Neuronal stem cell (in vitro differentiated cells): ENCODE measurements at places on chromosomes 6 and 20.

DNA sequence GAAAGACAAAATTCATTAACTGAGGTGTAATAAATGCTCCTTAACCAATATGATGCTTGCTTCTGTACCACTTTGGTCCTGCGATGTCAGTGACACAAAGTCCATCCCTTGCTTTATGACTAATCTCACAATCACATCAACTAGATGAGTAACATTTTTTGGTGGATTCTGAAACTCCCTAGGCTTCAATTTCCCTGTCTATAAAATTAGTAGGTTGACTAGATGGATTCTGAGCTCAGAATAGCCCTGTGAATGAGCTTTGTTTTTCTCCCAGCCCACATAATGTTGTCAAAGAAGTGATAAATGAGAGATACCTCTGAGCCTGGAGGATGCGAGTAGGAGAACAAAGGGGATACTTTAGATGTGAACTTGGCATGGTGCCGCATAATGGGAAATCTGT lies 9.1 kb downstream of the TXLNB start:
- DNase-seq, result no peak

DNA sequence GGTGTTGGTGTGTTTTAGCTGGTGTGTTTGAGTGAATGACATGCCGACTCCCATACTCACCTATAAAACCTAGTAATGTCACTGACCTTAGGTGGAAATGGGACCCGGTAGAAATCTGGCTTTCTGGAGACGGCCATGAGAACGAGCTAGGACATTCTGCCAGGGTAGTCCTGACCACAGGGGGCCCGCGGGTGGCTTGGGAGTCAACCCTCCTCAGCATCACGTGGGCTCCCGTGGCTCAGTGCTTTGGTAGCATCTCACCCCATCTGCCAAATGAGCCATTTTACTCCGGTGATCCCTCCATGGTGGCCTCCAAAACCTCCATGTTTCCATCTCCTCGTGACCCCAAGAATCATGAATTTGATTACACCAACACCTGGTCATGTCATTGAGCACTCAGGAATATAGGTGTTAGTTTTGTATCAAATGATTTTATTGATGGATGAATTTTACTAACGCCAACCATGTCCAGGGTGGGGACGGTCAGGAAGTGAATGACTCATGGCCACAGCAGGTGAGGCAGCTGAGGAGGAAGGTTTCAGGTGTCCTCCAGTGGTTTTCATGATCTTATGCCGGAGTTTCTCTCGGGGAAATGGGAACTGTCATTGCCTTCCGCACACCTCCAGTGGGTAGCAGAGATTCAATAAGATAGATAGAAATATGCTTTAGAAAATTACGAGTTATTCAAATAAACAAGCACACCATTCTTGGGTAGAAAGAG lies 195.0 kb downstream of the SYNDIG1 start:
- DNase-seq, result no peak

DNA sequence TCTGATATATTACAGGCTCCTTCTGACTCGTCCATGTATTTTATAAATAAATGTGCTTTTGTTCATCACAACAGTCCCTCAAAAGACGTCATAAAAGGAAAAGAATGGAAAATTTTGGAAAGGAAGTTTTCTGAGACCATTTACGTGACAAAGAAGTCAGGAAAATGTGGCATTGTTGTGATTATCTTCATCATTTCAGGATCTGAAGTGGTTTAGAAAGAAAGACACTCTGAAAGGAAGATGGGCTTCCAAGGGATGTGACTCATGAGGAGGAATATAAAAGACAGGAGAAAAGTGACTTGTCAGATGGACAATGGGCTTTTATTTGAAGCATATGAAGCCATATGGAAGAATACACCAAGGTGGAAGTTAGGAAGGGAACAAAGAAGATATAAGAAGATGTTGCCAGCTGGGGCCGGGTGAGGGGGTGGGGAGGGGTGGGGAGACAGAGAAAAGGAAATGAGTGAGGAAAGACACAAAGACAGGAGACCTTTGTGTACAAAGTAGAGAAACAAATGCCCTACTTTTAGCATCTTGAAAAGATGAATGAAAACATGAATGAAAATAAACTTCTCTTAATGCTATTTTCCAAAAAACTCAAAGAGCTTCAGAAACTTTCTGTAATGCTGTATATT lies 190.3 kb upstream of the PREP start:
- DNase-seq, result no peak

DNA sequence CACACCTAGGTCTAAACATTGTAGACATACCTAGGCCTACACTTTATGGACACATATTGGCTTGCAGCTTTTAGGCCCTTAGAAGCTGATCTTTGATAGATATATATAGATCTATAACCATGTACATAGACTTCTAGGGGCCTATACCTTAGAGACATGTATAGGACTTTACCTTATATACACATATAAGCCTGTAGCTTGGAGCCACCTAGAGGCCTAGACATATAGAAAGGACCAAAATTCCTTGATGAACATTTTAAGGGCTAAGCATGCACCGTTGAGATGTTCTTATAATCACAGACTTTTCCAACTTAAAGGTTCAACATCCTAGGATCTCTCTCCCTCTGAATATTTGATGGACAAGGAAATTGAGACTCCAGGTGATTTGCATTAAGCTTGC lies 371.7 kb upstream of the SASH1 start:
- DNase-seq, result no peak

GRCh38 chr6:71523548-71523947 lies 234.9 kb downstream of the OGFRL1 start:
- no peak for DNase-seq

DNA sequence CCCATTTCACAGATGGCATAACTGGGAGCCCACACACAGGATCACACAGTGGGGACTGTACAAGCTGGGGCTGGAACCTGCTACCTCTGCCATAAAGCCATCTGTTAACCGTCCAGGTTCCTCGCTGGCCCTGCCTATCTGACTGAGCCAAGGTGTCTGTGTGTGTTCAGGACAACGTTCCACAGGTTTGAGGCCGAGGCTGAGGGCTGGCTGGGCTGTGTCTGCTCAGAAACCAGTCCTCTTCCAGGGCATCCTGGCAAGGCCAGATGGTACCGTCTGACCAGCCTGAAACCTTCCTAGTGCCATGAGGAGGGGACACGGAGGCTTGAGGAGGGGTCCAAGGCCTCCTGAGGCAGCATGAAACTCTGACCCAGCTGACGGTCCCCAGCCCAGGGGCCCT lies 150.6 kb downstream of the TAF4 start:
- DNase-seq, result no peak

GRCh38 chr6:42038811-42039408 lies 11.4 kb upstream of the TAF8 start:
- DNase-seq, result no peak

DNA sequence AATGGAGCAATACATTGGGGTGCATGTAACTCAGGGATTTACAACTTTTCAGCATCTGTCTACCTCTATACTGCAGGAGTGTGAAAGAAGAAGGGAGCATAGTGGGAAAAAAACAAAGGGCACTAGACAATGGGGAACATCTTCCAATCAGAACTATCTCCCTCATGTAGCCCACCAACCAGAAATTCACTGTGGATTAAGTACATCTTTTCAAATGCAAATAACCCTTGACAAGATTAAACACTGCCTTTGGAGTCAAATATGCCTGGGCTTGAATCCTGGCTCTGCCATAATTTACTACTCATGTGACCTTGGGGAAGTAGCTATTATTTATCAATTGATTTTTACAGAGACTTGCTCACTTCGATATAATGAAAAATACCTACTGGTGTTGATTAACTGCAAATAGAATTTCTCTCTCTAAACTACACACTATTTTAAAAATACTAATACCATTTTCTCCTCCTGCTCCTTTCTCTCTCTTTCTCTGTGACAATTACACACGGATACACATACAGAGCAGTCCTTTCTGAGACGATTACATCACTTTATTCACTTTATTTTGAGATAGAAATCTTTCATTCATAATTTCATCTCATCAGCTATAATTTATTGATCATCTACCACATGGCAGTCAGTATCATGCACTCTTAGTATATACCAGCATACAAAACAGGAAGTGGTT lies 783.7 kb downstream of the FRK start:
- no peak for DNase-seq

GRCh38 chr20:58224097-58224496 lies 4.4 kb downstream of the ANKRD60 start:
- DNase-seq, result no peak

- DNase-seq, result no peak
Observed at GRCh38 chr6:142913511-142914047, 31.4 kb downstream of the HIVEP2 start.

DNA sequence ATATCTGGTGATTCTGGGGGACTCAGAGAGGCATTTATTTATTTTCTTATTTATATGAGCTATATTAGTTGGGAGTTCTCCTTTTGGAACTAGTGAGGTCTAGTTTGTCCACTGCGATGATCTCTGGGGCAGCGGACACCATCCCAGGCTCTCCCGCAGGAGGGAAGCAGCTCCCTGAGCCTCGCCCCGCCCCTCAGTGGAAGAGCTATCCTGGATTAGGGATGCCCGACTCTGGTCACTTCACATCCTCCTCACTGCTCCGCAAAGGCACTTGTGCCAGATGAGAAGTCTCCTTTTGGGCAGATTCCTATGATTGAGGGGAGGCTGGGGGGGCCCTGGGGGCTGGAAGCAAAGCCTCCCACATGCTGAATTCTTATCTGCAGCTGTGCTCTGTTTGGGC lies 3.6 kb upstream of the MAS1 start:
- DNase-seq, result no peak

DNA sequence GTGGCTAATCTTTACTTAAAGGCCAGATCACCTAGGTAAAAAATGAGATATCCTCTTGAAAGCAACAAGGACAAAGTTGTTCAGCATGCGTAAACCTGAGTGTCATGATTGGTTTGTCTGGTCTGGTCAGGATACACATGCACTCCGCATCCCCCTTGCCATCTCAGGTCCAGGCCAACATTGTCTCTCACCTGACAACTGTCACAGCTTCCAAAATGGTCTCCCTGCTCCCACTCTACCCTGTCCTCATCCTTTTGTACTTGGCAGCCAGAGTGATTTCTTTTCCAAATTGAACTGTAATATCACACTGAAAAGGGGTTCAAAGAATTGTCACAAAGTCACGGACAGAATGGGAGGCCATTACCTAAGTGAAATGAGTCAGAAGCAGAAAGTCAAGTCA lies 21.1 kb upstream of the APCDD1L start:
- no peak for DNase-seq

- no peak for DNase-seq
Observed at GRCh38 chr6:107822176-107823046, 1.7 kb downstream of the SCML4 start.

DNA sequence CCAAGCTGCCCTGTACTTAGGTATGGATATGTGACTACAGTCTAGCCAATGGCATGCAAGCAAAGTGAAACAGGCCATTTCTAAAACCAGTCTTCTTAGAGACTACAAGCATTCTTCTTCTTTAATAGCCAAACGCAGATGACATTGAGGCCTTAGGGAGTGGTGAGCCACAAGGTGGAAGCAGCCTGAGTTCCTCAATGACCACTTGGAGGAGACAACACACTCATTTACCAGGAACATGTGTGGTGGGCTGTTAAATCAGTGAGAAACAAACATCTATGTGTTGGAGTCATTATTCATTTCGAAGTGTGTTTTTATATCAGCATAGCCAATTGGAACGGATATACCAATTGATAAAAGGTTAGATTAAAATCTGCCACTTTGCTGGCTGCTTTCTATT lies 122.0 kb downstream of the GFRAL start:
- no peak for DNase-seq

DNA sequence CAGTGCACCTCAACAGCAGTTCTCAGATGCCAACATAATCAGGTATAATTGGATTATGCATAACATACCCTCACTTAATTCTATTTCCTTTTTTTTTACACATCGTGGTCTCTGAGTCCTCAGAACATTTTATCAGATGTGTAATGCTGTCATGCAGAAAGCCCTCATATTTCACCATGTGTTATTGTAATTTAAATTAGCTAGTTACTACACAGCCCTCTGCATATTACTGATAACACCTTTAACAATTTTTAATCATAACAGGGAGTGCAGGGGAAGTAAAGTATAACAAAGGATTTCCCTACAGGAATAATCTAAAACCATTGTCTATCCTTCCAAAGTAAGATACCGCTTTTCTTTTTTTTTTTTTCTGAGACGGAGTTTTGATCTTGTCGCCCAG lies 91.9 kb upstream of the CCDC28A start:
- no peak for DNase-seq

DNA sequence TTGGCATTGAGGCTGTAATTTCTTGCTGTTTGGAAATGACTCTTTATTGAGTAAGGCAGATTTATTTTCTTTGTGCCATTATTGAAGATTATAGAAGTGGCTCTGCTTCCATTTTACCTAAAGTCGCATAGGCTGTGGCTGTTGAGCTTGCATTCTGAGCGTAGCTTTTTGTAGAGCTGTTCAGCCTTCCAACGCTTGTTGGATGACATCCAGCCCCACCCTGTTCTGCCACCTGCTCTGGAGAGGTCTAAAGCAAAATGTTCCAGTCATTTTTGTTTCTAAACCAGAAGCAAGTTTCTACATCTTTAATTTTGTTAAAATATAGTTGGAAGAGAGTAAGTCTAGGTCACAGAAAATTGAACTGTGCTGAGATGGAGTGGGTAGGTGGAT lies 24.4 kb downstream of the UST start:
- no peak for DNase-seq

GRCh38 chr6:42988486-42989020 lies 4.2 kb downstream of the PPP2R5D start:
- no peak for DNase-seq
